ENCODE measurements at places on chromosomes 1 and 21.

DNA sequence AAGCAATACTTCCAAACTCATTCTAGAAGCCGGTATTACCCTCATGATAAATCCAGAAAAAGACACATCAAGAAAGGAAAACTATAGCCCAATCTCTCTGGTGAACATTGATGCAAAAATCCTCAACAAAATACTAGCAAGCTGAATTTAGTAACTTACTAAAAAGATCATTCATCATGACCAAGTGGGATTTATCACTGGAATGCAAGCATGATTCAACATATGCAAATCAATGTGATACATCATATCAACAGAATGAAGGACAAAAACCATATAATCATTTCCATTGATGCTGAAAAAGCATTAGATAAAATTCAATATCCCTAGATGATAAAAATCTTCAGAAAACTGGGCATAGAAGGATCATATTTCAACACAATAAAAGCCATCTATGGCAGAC, 402.9 kb downstream of the TGFB2 start:
- no peak for DNase-seq

DNA sequence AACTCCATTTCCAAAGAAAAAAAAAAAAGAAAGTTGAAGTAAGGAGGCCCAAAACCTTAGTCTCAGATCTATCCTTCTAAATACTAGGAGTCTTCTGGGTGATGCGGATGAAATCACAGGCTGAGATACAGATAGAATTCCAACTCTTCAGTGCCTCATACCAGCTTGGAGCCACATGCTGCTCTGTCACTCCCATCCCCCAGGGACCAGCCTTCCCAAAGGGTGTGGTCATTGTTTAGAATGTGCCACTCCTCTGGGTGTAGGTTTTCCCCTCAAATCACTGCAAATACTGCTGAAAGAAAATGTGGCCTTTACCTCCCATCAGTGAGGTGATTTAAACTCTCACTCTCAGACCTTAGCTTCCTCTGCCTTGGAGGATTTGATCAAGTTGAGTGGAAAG, 112.9 kb downstream of the CDC7 start:
- DNase-seq = no peak

- DNase-seq = no peak
Measured at GRCh38 chr1:233230011-233230410, 65.5 kb downstream of the PCNX2 start.

DNA sequence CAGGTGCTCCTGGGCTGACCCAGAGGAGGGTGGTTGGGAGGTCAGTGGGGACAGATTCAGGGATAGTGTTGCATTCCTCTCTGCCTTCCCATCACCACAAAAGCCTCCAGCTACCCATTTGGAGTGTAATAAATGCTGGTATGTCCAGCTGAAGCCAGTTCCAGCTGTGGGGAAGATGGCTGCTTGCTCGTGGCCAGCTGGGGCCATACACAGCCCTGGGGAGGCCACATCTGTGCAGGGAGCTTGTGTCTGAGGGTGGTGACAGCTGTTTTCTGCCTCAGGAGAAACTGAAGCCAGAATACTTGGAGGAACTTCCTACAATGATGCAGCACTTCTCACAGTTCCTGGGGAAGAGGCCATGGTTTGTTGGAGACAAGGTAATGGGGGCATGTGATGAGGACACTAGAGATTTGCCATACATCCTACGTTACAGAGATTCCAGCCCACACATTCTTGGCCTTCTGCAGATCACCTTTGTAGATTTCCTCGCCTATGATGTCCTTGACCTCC, 2.7 kb downstream of the GSTM4 start:
- DNase-seq = no peak

GRCh38 chr1:199808110-199808870, 219.2 kb upstream of the NR5A2 start:
- DNase-seq = no peak

All from DMS79 (cell line).